ENCODE measurements at places on chromosomes 3 and 15. TPM values are rescaled to one million over a fixed set of nuclear protein-coding genes. Genes with fewer than 3 reads are reported as not detected.
A peak's percentile ranks its signal among the peaks of the same experiment; 100 is the strongest.

Gene MTMR10
- 10.0 TPM for total RNA-seq

DNA sequence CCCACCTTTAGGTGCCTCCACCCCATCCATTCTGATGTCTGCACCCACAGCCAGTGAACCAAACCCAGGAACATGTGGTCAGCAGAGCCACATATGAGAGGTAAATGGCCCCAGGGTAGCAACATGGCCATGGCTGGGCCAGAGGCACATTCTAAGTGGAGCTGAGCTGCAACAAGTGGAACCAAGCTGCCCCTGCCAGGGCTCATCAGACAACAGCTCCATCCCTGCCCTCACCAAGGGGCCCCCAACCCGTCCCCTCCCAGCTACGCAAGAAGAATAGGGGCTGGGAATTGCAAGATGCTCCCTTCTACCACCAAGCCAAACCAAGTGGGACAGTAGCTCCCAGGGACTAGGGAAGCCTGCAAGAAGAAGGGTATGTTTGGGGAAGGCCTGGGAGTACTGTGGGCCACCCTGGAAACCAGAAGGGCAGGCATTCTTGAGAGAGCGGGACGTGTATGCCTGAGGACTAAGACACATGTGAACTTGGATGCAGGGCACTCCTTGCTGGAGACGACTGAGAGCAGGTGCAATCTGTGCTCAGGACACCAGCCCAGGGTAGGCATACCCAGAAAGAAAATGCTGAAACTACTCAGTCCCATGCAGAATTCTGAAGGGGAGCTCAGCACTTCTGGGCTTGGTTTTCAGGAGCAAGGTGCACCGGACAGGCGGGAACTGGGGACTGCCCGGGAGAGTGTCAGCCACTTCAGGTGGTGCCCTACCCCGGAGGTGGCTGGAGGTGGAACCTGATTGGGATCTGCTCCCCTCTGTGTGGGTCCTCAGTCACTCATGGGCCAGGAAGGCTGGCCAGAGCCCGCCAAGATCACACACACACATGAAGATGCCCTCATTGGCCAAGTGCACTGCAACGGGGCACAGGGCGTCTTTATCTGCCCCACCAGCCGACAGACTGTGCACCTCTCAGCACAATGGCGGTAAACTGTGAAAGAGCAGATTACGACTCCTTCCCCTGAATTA is 9.5 kb downstream of the MYL3 start:
- H3K27me3 ChIP-seq = no peaks in the 10 kb centered on the region
- peaks cover 34% of the 10 kb centered on the region for H3K36me3 ChIP-seq
- peak overlapping the region; percentile 100 for H3K27ac ChIP-seq

- no peaks in the 10 kb centered on the region for H3K36me3 ChIP-seq
- H3K27me3 ChIP-seq = no peaks in the 10 kb centered on the region
- H3K4me1 ChIP-seq = no peaks in the 10 kb centered on the region
- no peak overlapping the region for H3K27ac ChIP-seq
Measured at GRCh38 chr3:127325629-127325961, 37.7 kb upstream of the PRR20G start.

GRCh38 chr3:169218314-169218983 is 445.1 kb downstream of the MECOM start:
- H3K27ac ChIP-seq = no peak overlapping the region
- no peaks in the 10 kb centered on the region for H3K4me1 ChIP-seq
- H3K36me3 ChIP-seq = no peaks in the 10 kb centered on the region
- H3K4me3 ChIP-seq = no peak overlapping the region

DNA sequence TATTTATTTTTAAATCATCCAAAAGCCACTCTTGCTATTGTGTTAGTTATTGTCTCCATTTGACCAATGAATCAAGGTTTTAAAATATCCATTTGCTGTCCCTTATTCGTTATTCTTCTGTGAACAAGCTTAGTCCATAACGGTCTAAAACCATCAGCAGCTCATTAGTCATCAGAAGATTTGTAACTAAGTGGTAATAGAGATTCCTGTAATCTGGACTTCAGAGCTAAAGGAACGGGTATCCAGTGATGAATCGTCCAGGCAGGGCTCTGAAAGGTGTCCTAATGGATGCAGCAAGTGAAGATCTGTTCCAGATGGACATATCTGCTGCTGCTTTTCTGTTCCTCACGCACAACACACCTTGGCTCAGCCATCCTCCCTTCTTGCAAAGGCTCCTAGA is 362.7 kb upstream of the CFAP20DC start:
- H3K27ac ChIP-seq = no peak overlapping the region
- H3K27me3 ChIP-seq = no peaks in the 10 kb centered on the region

DNA sequence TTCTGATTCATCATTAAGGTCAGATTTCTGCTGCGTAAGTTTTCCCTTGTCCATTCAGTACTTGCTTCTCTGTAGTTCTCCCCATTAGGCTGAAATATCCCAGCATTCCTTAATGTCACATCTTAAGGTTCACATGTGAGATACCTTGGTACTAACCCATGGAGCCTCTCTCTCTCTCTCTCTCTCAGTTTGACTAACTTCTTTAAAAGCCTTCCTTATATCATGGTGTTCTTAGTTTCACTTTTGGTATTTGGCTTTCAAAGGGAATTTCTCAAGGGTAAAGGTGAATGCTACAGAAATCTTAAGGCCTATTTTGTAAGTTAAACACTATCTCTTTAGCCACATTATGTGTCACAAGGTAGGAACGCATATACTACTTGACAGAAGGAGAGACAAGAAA is 427.3 kb upstream of the ZNF717 start:
- H3K4me1 ChIP-seq = no peaks in the 10 kb centered on the region
- H3K27me3 ChIP-seq = peaks cover 33% of the 10 kb centered on the region
- H3K27ac ChIP-seq = no peak overlapping the region
- H3K36me3 ChIP-seq = no peaks in the 10 kb centered on the region
- H3K4me3 ChIP-seq = no peak overlapping the region

DNA sequence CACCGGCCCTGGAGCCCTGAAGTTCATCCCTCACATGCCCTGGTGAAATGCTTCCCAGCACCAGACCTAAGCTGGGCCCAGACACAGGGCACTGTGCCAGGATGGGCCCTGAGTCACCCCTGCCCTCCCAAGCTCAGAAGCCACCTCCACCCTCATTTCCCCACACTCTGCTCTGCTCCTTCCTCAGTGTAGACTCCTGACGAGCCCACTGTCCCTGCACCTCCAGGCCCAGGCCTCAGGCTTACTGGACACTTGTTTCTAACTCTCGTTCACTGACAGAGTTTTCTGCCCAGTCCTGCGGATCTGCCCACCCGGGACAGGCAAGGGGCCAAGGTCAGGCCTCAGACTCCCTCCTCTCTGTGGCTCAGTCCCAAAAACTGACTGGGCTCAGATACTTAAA is 112.6 kb upstream of the RNF7 start:
- H3K4me3 ChIP-seq = no peak overlapping the region
- H3K36me3 ChIP-seq = no peaks in the 10 kb centered on the region
- H3K27me3 ChIP-seq = no peaks in the 10 kb centered on the region
- DNase-seq = no peak

Gene EXD1
- not detected for total RNA-seq

Gene GOLGA8S
- not detected for total RNA-seq
